ENCODE measurements at places on chromosomes 3 and 15.

DNA sequence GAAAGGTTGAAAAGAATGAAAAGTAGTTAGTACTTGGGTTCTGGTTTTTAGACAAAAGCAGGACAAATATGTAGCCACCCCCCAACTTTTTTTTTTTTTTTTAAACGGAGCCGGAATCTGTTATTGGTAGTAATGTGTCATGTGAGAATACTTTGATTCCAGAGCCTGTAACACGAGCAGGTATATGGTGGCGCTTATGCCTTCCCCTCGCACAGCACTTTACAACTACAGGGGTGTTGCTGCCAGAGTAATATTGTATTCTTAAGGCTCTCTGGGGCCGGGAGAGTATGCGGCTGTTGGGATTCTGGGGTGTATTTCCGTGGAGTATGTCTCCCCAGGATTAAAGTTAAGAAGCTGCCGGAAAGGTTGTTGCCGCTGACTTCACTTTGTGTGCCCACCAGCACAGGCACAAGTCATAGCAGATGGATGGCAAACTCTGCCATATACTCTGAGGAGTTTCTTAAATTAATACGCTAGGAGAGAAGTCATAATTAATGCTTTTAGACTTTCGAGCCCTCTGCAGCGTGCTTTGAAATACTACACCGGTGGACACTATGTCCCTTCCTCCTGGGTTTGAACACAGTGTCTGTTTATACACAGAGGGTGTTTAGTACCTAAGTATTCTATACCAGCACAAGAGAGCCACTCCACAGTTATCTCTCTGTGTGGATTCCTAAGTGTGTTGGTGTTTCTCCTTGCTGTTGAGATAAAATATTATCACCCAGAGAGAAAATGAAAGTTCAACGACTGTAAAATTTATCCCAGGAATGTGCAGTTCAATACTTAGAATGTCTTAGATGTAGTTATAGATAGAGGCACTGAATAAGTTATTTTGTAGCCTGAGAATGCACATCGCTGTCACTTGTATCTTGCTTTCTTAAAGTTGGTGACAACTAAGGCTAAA, 1.4 kb downstream of the MBNL1 start:
- no peak for DNase-seq

- no peak for DNase-seq
These were observed 206.7 kb downstream of the THRB start for GRCh38 chr3:24287755-24288450.

- DNase-seq: no peak
These were observed 3.0 kb downstream of the CCR9 start for GRCh38 chr3:45889337-45889736.

DNA sequence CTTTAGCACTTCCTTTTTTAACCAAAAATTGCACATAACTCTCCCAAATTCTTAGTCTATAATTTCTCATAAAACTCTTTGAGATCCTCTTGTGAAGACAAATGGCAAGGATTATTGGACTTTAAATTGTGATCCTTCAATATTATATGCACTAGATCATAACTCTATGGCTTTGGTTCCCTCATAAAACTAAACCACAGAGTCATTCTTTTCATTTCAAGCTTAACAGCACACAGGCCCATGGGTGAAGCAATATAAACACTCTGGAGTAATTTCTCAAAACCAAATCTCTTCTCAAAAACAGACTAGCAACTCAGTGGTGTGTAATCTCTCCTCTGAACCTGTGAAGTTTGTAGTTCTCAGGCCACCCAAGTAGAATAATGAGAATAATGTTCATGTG, 171.0 kb upstream of the NECTIN3 start:
- DNase-seq: no peak

- no peak for DNase-seq
These were observed 989 bp downstream of the GNB4 start for GRCh38 chr3:179450261-179450701.

DNA sequence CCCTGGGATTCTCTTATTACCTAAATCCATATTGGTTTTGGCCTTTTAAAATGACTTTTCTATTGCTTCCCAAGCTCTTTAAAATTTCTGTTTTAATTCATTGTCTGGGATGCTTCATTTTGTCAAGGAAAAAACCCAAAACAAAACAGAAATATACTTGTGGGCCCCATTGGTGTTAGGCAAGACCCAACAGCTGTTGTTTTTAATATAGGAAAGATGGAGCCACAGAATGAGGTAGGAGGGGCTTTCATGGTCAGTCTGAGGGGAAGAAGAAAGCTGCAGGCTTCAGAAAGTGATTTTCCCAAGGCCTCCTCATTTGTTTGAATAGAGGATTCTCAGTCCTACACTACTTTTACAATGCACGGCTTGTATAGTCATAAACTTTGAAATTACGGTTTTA, 180.5 kb downstream of the MCTP2 start:
- DNase-seq: no peak

DNA sequence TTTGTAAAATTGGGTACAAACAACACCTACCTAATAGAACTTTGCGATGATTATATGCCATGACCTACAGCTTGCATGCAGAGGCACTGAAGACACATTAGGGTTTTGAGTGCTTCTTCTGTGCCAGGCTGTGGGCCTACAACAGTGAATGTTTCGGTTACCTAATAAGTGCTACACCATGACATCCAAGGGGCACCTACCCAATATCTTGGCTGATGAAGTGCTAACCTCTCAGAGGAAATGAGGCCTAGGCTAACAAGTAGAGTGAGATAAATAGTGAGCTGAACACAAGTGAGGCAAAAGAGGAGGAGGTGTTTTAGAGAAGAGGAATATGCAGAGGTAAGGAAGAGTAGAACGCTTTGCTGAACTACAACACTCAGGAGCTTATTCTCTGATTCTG, 12.2 kb upstream of the RASGRP1 start:
- DNase-seq: no peak

- DNase-seq: no peak
These were observed 198.8 kb downstream of the XXYLT1 start for GRCh38 chr3:195071916-195072820.

DNA sequence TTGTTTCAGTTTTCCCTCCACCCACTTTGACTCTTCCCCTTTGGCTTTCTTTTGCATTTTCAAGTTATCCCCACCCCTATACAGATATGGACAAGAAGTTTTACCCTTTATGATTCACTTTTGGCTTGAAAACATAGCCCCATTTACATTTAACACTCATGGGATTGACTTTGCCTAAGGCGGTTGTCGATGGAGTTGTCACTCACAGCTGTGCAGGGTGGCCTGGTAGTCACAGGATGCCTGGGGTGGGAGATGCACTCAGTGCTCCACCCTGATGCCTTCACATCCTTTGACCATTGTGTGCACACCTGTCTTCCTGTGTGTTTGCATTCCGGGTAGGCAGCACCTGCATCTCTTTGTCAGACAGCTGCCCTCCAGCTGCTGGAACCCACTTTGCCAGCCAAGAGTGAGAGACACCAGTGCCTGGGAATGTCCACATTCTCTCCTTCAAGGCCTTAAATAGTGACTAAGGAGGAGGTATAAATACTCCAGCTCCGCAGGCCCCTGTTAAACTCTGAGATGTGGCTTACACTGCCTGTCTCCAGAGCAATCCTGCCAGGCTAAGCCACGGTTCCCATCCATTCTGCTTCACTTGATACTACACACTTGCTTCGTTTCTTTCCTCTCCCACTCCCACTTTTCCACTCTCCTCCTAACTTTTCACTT, 191.5 kb upstream of the SLC24A5 start:
- DNase-seq: no peak

DNA sequence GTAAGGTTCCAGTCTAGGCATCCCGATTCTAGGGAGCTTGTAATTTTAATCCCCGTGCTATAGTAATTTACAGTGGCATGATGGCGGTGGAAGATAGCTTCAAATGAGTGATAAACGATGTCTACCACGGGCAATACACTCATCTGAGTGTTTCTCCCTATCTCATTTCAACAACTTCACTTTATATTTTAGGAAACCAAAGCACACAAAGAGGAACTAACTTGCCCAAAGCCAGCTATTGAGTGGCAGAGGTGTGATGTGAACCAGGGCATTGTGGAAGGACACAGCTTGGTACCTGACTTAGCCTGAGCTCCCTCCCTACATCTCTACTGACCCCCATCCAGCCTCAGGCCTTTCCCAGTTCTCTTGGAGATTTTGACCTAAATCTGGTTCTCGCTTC, 16.9 kb upstream of the FILIP1L start:
- no peak for DNase-seq

DNA sequence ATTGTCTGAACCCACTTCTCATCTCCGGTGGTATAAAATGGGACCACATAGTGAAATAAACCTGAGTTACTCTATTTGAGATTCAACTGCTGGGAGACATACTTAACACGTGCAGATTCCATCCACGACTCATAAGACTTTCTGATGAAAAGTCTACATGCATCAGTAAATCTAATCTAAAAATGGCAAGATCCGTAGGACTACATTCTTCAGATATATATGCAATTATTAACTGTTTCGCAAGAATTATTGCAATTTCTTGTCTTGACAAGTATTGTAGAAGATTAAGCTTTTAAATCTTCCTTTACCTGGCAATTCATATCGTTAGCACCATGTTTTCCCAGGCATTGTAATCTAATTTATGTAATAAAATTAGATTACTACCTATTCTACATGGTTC, 718.7 kb upstream of the CBLB start:
- DNase-seq: no peak

GRCh38 chr3:40325465-40325864, 16.0 kb downstream of the EIF1B start:
- no peak for DNase-seq

- no peak for DNase-seq
These were observed 71.8 kb downstream of the CEMIP start for GRCh38 chr15:80850941-80851451.

GRCh38 chr15:59155431-59155830, 50.5 kb downstream of the CCNB2 start:
- DNase-seq: no peak

All from activated CD4-positive, CD25-positive, alpha-beta regulatory T cell (primary cell).